ENCODE measurements at places on chromosomes 1 and 21. TPM values are rescaled to one million over a fixed set of nuclear protein-coding genes. Genes with fewer than 3 reads are reported as not detected.

The SHE gene
- 10.2 TPM for total RNA-seq

The OR6K3 gene
- not detected for total RNA-seq

The CELA2A gene
- not detected for total RNA-seq

The LENEP gene
- total RNA-seq = not detected

The PIGR gene
- not detected for total RNA-seq

The RSPH1 gene
- not detected for total RNA-seq

The PGBD5 gene
- total RNA-seq = 16.1 TPM

The PKP1 gene
- 0.25 TPM for total RNA-seq

The MXRA8 gene
- 16.8 TPM for total RNA-seq

DNA sequence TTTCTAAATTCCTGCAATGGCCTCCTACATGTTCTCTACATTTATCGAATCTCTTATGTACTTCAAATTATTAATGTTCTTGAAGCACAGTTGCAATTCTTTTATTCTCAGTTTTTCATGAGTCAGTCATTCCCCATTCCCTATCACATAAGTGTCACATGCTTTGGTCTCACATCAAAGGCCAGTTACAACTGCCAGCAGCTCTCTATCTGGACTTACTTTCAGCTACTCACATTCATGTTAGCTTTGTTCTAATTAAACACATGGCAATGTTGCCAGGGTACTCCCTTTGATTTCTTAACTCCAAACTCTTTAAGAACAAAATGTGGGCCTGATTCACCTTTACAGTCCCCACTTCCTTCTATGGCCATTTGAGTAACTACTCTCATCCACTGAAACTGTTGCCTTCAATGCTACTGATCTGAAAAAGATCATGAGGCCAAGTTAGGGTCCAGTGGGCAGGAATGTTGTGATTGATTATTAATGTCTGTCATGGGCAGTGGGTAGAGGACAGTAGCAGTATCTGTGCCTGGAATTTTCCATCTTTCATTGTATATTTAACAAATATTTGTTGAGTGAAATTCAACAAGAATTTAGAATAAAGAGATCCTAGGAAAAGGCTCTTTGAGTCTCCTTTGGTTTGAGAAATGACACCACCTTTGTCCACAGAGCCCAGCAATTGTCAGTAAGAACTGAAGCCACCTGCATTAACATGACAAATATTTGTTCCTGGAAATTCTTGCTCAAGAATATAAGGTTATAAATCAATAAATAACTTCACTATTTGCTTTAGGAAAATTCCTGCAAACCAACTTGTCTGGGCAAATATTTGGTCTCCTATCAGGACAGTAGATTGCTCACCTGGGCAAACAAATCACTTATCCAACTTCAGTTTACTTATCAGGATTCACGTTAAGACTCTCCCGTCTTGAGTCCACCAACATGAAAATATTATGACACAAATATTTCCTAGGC lies 153.6 kb upstream of the SAMSN1 start:
- no peak for DNase-seq

DNA sequence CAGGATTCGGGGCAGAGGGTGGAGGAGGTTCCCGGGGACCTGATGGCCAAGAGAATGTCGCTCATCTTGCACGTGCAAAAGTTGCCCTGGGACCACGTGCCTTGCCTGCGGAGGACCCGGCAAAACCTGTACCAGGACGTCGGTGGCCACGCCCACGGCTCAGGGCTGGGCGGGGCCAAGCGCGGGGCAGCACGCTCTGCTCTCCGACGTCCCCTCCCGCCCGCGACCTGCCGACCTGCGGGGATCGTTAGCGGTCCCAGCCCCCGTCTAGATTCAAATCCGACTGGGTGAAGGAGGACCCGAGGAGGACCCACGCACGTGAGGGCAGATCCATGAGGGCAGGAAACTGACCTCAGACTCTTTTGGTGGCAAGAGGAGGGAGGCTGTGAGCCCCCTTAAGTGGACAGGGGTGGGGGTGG lies at the start of gene C1orf167:
Gene C1orf167, plus strand, starts transcription at position 206 of the 419 bp plus-strand sequence. CDS start 2,208 bp downstream, outside the sequence.
- DNase-seq = no peak

- DNase-seq = no peak
Observed at GRCh38 chr1:214927796-214928195, 154.7 kb upstream of the KCNK2 start.

GRCh38 chr1:65149351-65150107 lies 1.5 kb downstream of the AK4 start:
- no peak for DNase-seq

- no peak for DNase-seq
Observed at GRCh38 chr1:22248746-22249145, 105.8 kb upstream of the WNT4 start.

- no peak for DNase-seq
Observed at GRCh38 chr1:229999004-229999670, 67.9 kb upstream of the GALNT2 start.

DNA sequence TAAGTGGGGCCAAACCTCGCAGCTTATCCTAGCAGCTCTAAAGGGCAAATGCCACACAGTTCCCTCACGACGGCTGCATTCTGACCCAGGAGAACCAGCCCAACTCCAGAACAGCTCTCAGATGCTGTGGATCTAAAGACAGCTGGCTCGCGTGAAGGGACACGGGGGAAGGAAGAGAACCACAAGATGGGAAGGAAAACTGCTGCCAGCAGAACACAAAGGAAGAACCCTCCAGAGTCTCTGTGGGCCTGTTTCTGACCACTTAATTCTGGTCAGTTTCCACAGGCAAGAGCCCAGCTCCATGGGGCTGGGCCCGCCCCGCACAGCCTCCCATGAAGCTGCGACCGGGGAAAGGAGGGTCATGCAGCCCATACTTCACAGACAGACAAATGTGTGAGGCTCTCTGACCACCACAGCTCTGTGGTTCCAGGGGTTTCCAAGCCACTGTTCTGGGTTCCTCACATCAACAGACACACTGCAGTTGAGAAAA lies 61.1 kb downstream of the SLC45A1 start:
- no peak for DNase-seq

- DNase-seq = no peak
Observed at GRCh38 chr1:82901118-82901517, 1097.8 kb downstream of the TTLL7 start.

GRCh38 chr1:186740324-186740723 lies 60.1 kb upstream of the PTGS2 start:
- no peak for DNase-seq

- no peak for DNase-seq
Observed at GRCh38 chr1:212959266-212960220, 9.2 kb downstream of the VASH2 start.

DNA sequence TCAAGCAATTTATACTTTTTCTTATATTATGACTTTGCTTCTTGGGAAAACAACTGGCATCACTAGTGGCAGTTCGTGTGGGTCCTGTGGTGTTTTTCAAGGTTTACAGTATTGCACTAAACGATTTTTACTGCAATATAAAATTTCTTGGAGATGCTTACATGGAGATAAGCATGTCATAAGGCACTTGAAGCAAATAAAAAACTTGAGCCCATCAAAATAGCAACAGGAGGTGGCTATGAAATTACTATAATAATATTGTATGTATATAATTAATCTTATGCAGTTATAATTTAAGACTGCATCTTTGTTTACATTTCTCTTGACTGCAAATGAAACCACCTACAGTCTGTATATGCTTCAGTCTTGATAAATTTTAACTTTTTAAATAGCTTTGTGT lies 29.3 kb upstream of the CHAF1B start:
- no peak for DNase-seq

DNA sequence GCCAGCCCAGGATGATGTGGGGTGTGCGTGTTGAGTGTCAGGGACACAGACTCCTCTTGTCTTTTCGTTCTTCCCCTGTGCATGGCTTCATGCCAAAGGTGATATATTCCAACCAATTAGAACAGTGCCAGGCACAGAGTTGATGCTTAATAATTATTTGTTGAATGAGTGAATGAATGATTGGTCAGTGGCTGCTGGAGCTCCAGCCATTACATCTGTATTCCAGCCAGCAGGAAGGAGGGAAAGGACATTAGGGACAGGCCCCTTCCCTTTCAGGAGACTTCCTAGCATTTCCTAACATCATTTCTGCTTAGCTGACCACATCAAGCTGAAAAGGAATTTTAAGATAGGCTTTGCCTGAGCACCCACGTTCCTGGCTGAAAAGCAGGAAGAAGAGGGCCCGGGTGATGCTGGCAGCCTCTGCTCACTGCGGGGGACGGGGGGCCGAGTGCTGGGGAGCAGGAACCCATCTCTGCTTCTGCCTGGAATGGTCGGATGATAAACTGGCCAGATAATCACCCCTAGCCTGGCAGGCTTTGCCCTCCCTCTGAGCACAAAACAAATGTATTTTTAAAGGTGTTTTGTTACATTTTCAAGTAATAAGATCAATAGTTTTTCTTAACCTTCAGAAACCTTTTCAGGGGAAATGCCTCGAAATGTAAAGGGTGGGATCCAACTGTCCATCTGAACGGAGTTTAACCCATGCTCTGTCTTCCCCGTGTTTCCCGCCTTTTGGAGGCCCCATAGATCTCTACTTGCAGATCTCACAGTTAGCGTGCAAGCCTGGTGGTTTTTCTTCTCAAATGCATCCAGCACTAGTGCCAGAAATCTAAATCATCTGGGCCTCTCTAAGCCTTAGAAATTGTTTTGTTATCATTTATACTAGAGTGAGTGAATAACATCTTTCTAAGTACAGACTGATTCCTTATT lies 39.0 kb downstream of the SLC37A1 start:
- no peak for DNase-seq

- DNase-seq = peak; percentile 65
Observed at GRCh38 chr1:100539836-100540536, 2.0 kb downstream of the GPR88 start.

- no peak for DNase-seq
Observed at GRCh38 chr1:13922466-13923110, 222.6 kb downstream of the PRDM2 start.

DNA sequence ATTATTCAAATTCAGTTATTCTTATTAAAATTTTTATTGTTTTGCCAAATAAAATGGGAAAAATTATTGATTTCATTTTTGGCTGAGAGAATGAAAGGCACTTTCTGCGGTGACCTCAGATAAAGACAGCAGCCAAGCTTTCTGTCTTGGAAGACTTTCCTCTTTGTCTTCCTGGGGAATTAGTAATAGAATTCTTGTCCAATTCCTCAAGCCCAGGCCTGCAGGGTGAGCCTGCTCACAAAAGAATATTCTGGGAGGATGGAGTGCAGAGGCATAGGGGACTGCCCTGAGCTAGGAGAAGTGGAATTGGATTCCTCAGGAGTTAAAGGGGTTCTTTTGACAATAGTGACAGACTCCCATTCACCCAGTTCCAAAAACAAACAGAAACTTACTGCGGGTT lies 614.5 kb upstream of the ADGRL2 start:
- no peak for DNase-seq

- DNase-seq = no peak
Observed at GRCh38 chr1:109391157-109391556, 6.6 kb downstream of the SORT1 start.

GRCh38 chr1:70090141-70090540 lies 115.2 kb downstream of the LRRC40 start:
- DNase-seq = no peak

GRCh38 chr1:40161888-40162397 lies 756 bp downstream of the RLF start:
- DNase-seq = no peak

- DNase-seq = no peak
Observed at GRCh38 chr1:86441581-86441980, 17.6 kb downstream of the CLCA2 start.

- DNase-seq = no peak
Observed at GRCh38 chr21:31554511-31555022, 104.9 kb upstream of the SOD1 start.

- DNase-seq = no peak
Observed at GRCh38 chr1:245863566-245864184, 643.4 kb downstream of the SMYD3 start.

DNA sequence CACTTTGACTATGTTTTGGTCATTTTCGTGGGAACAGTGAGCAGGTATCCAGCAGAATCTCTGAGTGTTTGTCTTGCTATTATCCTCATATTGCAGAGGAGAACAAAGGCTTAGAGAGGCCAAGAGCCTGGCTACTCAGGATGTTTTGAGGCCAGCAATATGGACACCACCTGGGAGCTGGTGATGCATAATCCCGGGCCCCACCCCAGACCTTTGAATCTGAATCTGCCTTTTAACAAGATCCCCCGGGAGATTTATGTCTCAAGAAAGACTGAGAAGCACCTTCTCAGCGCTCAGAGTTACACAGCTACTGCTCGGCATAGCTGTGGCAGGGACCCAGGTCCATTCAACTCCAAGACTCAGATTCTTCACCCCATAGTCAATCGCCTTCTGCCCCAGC lies 72.8 kb downstream of the PTPRU start:
- no peak for DNase-seq

DNA sequence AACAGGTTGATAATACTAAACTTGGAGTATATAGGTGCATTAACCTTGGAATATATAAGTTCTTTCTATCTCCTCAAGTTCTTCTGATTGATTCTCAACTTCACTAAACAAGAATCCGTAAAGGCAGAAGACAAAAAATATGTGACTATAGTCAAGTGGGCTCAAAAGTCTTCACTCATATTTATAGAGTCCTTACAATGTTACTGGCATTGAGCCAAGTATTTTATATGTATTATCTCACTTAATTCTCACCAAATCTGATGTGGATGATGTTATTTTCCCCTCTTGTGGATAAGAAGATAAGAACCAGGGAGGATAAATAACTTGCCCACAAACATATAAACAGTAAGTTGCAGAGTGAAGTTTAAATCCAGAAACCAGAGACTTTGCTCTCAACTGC lies 486.9 kb downstream of the LRRIQ3 start:
- DNase-seq = no peak

GRCh38 chr1:99727575-99728185 lies 38.8 kb downstream of the FRRS1 start:
- no peak for DNase-seq

All from left ventricle myocardium superior (tissue), 1 donor.